ENCODE measurements at places on chromosomes 1 and 21.

DNA sequence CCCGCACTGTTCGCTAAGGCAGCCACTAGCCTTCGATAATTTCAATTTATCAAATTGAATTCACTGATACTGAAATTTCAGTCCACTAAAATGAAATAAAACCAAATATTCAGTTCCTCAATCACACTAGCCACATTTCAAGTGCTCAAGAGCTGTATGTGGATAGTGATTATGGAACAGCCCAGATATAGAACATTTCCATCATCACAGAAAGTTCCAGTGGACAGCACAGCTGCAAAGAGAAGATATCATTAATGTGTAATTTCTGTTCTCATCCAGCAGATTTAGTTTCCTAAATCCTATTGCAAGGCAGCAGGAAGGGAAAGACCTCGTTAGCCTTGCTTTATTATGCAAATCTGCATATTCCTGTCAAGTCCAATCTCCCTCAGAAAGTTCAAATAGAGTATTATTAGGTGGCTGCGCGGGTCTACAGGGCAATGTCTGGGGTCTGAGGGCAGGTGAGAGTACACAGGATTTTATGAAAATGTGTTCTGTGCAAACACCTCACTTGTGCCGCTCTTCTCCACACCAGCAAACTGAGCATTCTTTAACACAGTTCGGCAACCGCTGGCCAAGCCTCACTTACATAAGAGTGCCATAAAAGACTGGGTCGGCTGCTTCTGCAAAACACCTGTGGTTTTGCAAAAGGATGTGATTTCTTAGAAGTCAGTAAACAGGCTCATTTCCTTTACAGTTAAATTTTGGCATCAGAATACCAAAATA is 22.4 kb downstream of the CAPZB start:
- H3K27ac ChIP-seq: peak overlapping the region; percentile 74
- no peak overlapping the region for H3K4me3 ChIP-seq
- no peaks in the 10 kb centered on the region for H3K27me3 ChIP-seq
- H3K36me3 ChIP-seq: no peaks in the 10 kb centered on the region

- no peaks in the 10 kb centered on the region for H3K27me3 ChIP-seq
- no peaks in the 10 kb centered on the region for H3K4me1 ChIP-seq
- no peak overlapping the region for H3K4me3 ChIP-seq
- no peak overlapping the region for H3K27ac ChIP-seq
- no peak for DNase-seq
- no peaks in the 10 kb centered on the region for H3K36me3 ChIP-seq
These were observed 11.1 kb downstream of the TMEM240 start for GRCh38 chr1:1529321-1529720.

- peak overlapping the region; percentile 80 for H3K4me3 ChIP-seq
- no peaks in the 10 kb centered on the region for H3K27me3 ChIP-seq
- peaks cover 20% of the 10 kb centered on the region for H3K4me1 ChIP-seq
- no peak overlapping the region for H3K27ac ChIP-seq
- no peak for DNase-seq
- H3K36me3 ChIP-seq: no peaks in the 10 kb centered on the region
These were observed 14.4 kb downstream of the RNF223 start for GRCh38 chr1:1059494-1060280.

- H3K4me1 ChIP-seq: no peaks in the 10 kb centered on the region
- no peaks in the 10 kb centered on the region for H3K36me3 ChIP-seq
- no peak for DNase-seq
These were observed 1316.8 kb upstream of the B3GALT2 start for GRCh38 chr1:194503209-194503608.

DNA sequence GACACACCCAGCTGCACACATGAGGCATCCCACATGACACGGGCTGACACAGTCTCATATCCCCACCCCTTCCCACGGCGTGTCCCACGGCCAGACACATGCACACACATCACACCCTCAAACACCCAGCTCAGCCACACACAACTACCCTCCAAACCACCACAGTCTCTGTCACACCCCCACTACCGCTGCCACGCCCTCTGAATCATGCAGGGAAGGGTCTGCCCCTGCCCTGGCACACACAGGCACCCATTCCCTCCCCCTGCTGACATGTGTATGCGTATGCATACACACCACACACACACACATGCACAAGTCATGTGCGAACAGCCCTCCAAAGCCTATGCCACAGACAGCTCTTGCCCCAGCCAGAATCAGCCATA is 22.6 kb downstream of the PODN start:
- H3K27ac ChIP-seq: no peak overlapping the region
- DNase-seq: no peak
- H3K36me3 ChIP-seq: no peaks in the 10 kb centered on the region
- no peaks in the 10 kb centered on the region for H3K27me3 ChIP-seq
- H3K4me1 ChIP-seq: no peaks in the 10 kb centered on the region

GRCh38 chr1:61241411-61241838 is 159.1 kb downstream of the NFIA start:
- H3K27ac ChIP-seq: peak overlapping the region; percentile 52
- no peak overlapping the region for H3K4me3 ChIP-seq
- peaks cover 20% of the 10 kb centered on the region for H3K4me1 ChIP-seq
- H3K27me3 ChIP-seq: no peaks in the 10 kb centered on the region
- H3K36me3 ChIP-seq: no peaks in the 10 kb centered on the region
- no peak for DNase-seq

GRCh38 chr21:42051788-42052187 is 19.3 kb upstream of the UMODL1 start:
- no peak for DNase-seq
- no peaks in the 10 kb centered on the region for H3K27me3 ChIP-seq
- H3K4me1 ChIP-seq: no peaks in the 10 kb centered on the region
- H3K27ac ChIP-seq: no peak overlapping the region
- H3K4me3 ChIP-seq: no peak overlapping the region
- H3K36me3 ChIP-seq: no peaks in the 10 kb centered on the region

DNA sequence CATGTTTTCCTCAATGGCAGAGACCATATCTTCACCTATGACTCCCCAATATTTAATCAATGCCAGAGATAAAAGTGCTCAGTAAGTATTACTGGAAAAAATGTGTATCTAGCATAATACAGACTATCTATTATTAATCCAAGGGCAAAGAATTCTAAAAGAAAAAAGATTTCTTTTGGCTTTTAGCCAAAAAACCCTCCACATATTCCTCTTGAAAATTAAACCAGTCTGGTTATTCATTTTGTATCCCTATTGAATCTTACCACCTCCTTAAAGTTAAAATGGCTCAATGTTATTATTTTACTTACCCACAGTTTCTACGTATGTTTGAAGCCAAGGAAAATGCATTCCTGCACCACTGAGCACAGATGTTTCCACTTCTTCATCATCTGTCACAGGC is 1.6 kb downstream of the TAF1A start:
- H3K36me3 ChIP-seq: peaks cover 24% of the 10 kb centered on the region
- H3K4me1 ChIP-seq: peaks cover 22% of the 10 kb centered on the region
- H3K27me3 ChIP-seq: no peaks in the 10 kb centered on the region
- peak overlapping the region; percentile 98 for H3K4me3 ChIP-seq
- no peak for DNase-seq
- H3K27ac ChIP-seq: peak overlapping the region; percentile 97

DNA sequence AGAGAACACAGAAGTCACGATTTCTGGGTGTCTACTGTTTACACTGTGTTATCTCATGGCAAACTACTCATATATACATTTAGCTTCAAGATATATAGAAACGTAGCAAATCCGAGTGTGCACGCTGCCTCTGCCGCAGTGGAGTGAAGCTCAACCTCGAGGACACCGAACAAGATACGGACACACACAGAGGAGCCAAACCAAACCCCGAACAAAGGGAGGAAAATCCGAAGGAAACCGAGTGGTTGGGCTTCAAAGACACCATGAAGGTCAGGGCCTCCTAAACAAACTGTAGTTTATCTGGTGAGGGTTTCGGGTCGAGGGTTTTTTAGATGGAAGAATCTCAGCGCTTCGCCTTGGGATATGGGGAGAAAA is 34.5 kb downstream of the SLC45A1 start:
- H3K27ac ChIP-seq: peak overlapping the region; percentile 48
- no peaks in the 10 kb centered on the region for H3K27me3 ChIP-seq
- H3K4me1 ChIP-seq: peaks cover 14% of the 10 kb centered on the region
- H3K4me3 ChIP-seq: no peak overlapping the region
- DNase-seq: no peak

DNA sequence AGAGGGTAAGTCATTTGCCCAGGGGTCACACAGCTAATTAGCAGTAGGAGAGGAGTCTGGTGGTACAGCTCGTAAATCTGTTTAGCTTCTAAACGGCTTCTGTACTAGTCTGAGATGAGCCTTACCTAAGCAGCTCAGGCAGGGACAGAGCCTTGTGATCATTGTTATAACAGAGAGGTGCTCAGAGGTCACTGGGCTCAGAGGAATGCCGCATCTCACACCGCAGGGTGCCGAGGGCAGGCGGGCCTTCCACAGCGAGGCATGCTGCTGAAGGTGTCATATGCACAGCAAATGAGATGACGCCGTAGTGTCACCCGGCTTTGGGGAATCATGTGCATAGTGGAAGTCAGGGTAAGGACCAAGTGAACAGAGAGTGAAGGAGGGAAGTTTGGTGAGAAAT is 305.2 kb upstream of the FMN2 start:
- H3K4me1 ChIP-seq: no peaks in the 10 kb centered on the region
- H3K27ac ChIP-seq: no peak overlapping the region
- no peaks in the 10 kb centered on the region for H3K27me3 ChIP-seq
- DNase-seq: no peak
- no peaks in the 10 kb centered on the region for H3K36me3 ChIP-seq
